Dermis blood vessel endothelial cell (primary cell): ENCODE measurements at places on chromosomes 1 and 21. TPM values are rescaled to one million over a fixed set of nuclear protein-coding genes. Genes with fewer than 3 reads are reported as not detected.

Gene CFAP57
- 0.14 and 0.17 TPM in 2 replicates for total RNA-seq

Gene OTUD3
- total RNA-seq, result 3.9 and 4.0 TPM in 2 replicates

Gene NUDT4B
- total RNA-seq, result 26.9 and 28.2 TPM in 2 replicates

Gene COL24A1
- not detected in 2 replicates for total RNA-seq

Gene LPAR3
- 0.17 TPM in 1 of 2 replicates, not detected in the other for total RNA-seq

Gene C4BPA
- under 0.01 TPM in 1 of 2 replicates, not detected in the other for total RNA-seq

Gene TMEM53
- 4.4 and 5.9 TPM in 2 replicates for total RNA-seq

Gene C1QC
- total RNA-seq, result not detected in 2 replicates

Gene CD5L
- total RNA-seq, result not detected in 2 replicates

Gene DPH2
- total RNA-seq, result 24.2 and 24.3 TPM in 2 replicates

Gene PADI2
- 0.17 and 0.19 TPM in 2 replicates for total RNA-seq

Gene PARS2
- total RNA-seq, result 4.8 and 5.3 TPM in 2 replicates
